ENCODE measurements at places on chromosomes 5 and 9. TPM values are rescaled to one million over a fixed set of nuclear protein-coding genes. Genes with fewer than 3 reads are reported as not detected.

PITX1 gene
- 2.3 TPM for total RNA-seq

DNA sequence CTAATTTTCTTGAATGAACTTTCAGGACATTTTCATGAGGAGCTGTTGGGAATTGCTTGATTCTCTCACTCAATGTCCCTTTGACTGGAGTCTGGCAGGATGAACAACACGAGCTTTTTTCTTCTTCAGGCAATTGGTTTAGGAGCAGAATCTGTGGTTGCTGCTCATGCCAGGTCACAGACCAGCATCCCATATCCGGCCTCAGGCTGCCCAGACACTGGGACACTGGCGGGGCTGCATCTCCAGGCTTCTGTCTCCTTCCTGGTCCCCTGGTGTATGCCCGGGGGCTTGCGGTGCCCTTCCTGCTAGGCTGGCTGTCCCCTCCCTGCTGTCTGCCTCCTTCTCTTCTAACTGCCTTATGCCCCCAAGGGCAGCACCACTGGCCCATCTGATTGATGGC is 311.5 kb upstream of the DAP start:
- H3K36me3 ChIP-seq: no peaks in the 10 kb centered on the region
- no peaks in the 10 kb centered on the region for H3K27me3 ChIP-seq
- H3K4me1 ChIP-seq: no peaks in the 10 kb centered on the region

- H3K27ac ChIP-seq: no peak overlapping the region
- H3K27me3 ChIP-seq: peaks cover 24% of the 10 kb centered on the region
- no peaks in the 10 kb centered on the region for H3K36me3 ChIP-seq
- no peak for DNase-seq
Observed at GRCh38 chr9:72928042-72928507, 24.8 kb downstream of the ALDH1A1 start.

GRCh38 chr5:65338606-65339151 is 143.0 kb downstream of the ADAMTS6 start:
- no peaks in the 10 kb centered on the region for H3K4me1 ChIP-seq
- no peak overlapping the region for H3K27ac ChIP-seq
- DNase-seq: no peak
- no peaks in the 10 kb centered on the region for H3K27me3 ChIP-seq
- H3K4me3 ChIP-seq: no peak overlapping the region

NPDC1 gene
- total RNA-seq: 60.8 TPM

LCN15 gene
- 1.2 TPM for total RNA-seq

SLC45A2 gene
- not detected for total RNA-seq

GRCh38 chr5:166341740-166342337 is 1949.6 kb upstream of the WWC1 start:
- peak overlapping the region; percentile 69 for H3K27ac ChIP-seq
- no peaks in the 10 kb centered on the region for H3K36me3 ChIP-seq
- H3K4me1 ChIP-seq: peaks cover 2% of the 10 kb centered on the region
- DNase-seq: no peak

- no peaks in the 10 kb centered on the region for H3K27me3 ChIP-seq
- no peak overlapping the region for H3K27ac ChIP-seq
- no peaks in the 10 kb centered on the region for H3K4me1 ChIP-seq
- H3K4me3 ChIP-seq: no peak overlapping the region
Observed at GRCh38 chr5:121910036-121910435, 51.7 kb upstream of the SRFBP1 start.

GPR150 gene
- total RNA-seq: 0.13 TPM
